ENCODE measurements at places on chromosomes 13 and 19. TPM values are rescaled to one million over a fixed set of nuclear protein-coding genes. Genes with fewer than 3 reads are reported as not detected.
A peak's percentile ranks its signal among the peaks of the same experiment; 100 is the strongest.

- DNase-seq, result no peak
- H3K4me3 ChIP-seq, result no peak overlapping the region
- H3K36me3 ChIP-seq, result no peaks in the 10 kb centered on the region
- no peaks in the 10 kb centered on the region for H3K4me1 ChIP-seq
These were observed 7.5 kb downstream of the IGLON5 start for GRCh38 chr19:51318687-51319648.

DNA sequence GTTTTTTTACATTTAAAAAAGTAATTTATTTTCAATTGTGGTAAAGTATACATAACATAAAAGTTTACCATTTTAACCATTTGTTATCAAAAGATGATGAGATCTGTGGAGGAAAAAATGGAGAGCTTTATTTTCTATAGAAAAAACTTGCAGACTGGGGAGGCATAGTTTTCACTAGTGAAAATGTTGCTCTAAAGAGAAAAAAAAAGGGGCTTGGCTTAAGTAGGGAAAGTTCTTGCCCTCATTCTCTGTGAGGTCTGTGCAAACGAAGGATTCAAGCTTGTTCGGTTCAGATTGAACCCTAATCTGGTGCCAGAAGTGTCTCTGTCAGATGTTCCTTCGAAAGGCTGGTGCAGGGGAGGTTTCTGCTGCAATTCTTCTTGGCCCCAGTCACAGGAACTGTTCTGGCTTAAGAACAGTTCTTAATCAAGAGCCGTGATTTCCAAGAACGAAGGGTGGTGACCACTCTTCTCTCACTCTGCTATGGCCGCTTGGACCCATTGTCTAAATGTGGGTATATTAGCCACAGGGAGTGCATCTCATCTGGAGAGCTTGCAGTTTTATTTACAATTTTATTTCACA is 42.1 kb downstream of the PCCA start:
- no peaks in the 10 kb centered on the region for H3K27me3 ChIP-seq
- no peak overlapping the region for H3K4me3 ChIP-seq
- H3K36me3 ChIP-seq, result no peaks in the 10 kb centered on the region
- no peaks in the 10 kb centered on the region for H3K4me1 ChIP-seq
- peak; percentile 60 for DNase-seq

Gene PRTN3
- 0.60 TPM for total RNA-seq

GRCh38 chr13:19674898-19675297 is 41.4 kb downstream of the MPHOSPH8 start:
- peaks cover 55% of the 10 kb centered on the region for H3K36me3 ChIP-seq
- no peak overlapping the region for H3K4me3 ChIP-seq
- DNase-seq, result no peak
- no peaks in the 10 kb centered on the region for H3K27me3 ChIP-seq

- DNase-seq, result no peak
- no peaks in the 10 kb centered on the region for H3K36me3 ChIP-seq
These were observed 40.0 kb upstream of the FOXO1 start for GRCh38 chr13:40706439-40706838.

Gene STARD13
- total RNA-seq, result 23.5 TPM

Gene FLT3LG
- total RNA-seq, result 0.28 TPM

GRCh38 chr19:45902651-45903625 is 525 bp upstream of the MYPOP start:
- peak; percentile 98 for DNase-seq
- H3K27me3 ChIP-seq, result peaks cover 9% of the 10 kb centered on the region
- H3K27ac ChIP-seq, result peak overlapping the region; percentile 49

Gene FAM216B
- total RNA-seq, result not detected

Gene ZFR2
- total RNA-seq, result 18.8 TPM

DNA sequence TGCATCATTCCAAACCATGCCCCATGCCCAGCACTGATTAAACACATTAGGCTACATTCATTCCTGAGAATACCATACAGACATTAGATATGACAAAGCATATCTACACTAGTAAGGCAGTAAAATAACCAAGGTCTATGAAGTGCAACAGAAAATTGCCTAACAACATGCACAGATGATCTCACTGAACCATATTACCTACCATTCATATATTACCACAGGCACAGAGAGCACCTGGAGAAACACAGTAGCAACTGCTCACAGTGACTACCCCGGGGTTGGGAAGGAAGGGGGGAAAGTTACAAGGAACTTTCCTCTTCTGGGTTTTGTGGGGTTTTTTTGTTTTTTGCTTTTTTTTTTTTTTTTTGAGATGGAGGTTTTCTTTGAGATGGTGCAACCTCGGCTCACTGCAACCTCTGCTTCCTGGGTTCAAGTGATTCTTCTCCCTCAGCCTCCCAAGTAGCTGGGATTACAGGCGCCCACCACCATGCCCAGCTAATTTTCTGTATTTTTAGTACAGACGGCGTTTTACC is 669.6 kb downstream of the UQCRFS1 start:
- no peak for DNase-seq
- H3K4me1 ChIP-seq, result no peaks in the 10 kb centered on the region
- no peaks in the 10 kb centered on the region for H3K27me3 ChIP-seq
- H3K27ac ChIP-seq, result no peak overlapping the region
- H3K36me3 ChIP-seq, result no peaks in the 10 kb centered on the region

DNA sequence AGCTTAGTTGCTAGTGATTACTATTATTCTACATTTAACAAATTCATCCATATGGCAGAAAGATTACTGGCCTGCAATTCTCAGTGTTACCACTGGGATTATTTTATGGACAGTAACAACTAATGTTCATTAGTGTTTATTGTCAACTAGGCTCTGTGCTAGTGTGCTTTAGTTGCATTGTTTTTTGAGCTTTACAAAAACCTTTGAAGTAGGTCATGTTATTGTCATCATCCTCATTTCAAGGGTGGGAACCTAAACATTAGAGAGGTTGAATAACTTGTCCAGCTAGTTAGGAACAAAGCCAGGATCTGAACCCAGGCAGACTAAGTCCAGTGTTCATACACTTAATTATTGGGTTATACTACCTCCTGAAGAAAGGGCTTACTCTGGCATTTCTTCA is 27.8 kb upstream of the TDRD3 start:
- no peak overlapping the region for H3K27ac ChIP-seq
- no peaks in the 10 kb centered on the region for H3K27me3 ChIP-seq
- no peaks in the 10 kb centered on the region for H3K36me3 ChIP-seq
- no peak overlapping the region for H3K4me3 ChIP-seq

- peak; percentile 66 for DNase-seq
- peak overlapping the region; percentile 11 for H3K4me3 ChIP-seq
- H3K4me1 ChIP-seq, result no peaks in the 10 kb centered on the region
- H3K36me3 ChIP-seq, result no peaks in the 10 kb centered on the region
These were observed 8.1 kb downstream of the RINL start for GRCh38 chr19:38869836-38870607.

- H3K4me3 ChIP-seq, result no peak overlapping the region
- DNase-seq, result no peak
- peaks cover 48% of the 10 kb centered on the region for H3K36me3 ChIP-seq
- no peak overlapping the region for H3K27ac ChIP-seq
- H3K4me1 ChIP-seq, result no peaks in the 10 kb centered on the region
These were observed 15.7 kb downstream of the PRAM1 start for GRCh38 chr19:8486661-8487136.

DNA sequence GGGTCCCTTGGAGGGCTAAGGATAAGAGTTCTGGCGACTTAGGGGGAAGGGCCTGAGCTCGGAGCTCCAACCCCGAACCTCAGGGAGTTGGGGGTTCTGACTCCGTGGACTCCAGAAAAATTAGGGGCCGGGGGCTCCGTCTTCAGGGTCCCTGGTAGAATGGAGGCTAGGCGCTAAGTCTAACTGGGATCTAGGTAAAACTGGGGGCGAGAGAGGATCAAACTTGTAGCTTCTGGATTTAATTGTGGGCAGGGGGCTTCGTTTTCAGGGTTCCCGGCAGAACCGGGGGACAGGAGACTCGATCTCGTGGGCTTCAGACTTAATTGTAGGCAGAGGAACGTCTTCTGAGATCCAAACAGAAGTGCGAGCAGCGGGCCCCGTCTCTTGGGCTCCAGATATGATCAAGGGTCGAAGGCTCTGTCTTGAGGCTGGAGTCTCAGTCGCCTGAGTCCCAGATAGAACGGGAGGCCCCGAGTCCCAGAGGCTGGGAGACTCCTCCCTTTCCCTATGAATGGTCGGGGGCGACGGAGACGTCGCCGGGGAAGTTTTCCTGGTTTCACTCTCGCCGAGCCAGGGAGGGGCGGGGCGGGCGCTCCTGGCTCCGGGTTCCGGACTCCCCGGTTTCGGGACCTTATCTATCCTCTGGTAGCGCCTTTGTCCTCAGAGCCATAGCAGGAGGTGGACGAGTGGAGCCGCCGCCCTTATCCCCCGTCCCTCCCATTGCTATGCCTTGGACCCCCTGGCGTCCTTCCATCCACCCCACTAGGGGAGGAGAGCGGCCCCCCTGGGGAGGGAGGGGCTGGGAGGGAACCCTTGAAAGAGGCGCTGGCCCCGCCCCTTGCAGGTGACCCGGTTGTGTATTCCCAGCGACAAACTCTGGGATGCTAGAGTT is 1.3 kb downstream of the NECTIN2 start:
- no peaks in the 10 kb centered on the region for H3K36me3 ChIP-seq
- H3K27me3 ChIP-seq, result no peaks in the 10 kb centered on the region
- peak overlapping the region; percentile 99 for H3K27ac ChIP-seq
- H3K4me1 ChIP-seq, result peaks cover 20% of the 10 kb centered on the region
- peak; percentile 83 for DNase-seq

Measured in cardiac muscle cell (in vitro differentiated cells and primary cell).